RCC 7860 (cell line): ENCODE measurements at places on chromosomes 5 and 9.
A peak's percentile ranks its signal among the peaks of the same experiment; 100 is the strongest.

- no peak for DNase-seq
Observed at GRCh38 chr9:98602839-98603500, 105.8 kb downstream of the GABBR2 start.

GRCh38 chr9:31799953-31800609 is 584.4 kb upstream of the ACO1 start:
- DNase-seq, result peak; percentile 18

DNA sequence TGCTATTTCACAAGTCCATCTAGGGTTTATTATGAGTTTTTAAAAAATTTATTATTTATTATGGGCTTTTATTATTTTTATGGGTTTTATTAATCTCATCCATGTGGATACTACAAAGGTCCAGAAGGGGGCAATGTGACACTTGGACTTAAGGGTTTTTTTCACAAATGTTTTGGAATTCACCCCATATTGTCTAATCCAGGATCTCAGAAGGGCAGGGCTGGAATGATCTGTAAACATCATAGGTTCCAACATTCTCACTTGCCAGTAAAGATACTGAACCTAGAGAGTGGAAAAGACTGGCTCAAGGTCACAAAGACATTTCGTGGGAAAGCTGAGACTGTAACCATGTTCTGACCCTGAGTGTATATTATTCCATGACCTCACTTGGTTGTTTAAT is 35.6 kb downstream of the NIM1K start:
- DNase-seq, result peak; percentile 35

DNA sequence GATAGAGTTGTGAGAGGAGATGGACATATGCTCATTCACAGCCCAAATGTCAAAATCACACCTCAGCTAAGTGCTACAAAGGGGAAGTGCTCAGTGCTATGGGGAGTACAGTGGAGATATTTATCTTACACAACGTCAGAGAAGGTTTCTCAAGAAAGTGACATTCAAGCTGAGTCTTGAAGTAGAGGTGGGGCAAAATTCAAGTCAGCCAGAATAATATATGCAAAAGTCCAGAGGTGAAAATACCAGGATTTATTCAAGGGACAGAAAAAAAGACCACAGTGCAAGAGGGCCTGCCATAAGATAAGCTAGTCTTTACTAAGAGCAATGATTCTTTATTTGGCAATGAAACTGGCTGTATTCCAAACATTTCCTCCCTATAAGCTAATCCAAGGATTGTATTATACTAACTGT is 327.8 kb upstream of the PIK3R1 start:
- DNase-seq, result no peak

GRCh38 chr5:75457691-75458090 is 53.7 kb downstream of the CERT1 start:
- DNase-seq, result no peak

GRCh38 chr5:107661038-107661649 is 9.6 kb downstream of the EFNA5 start:
- DNase-seq, result no peak
